ENCODE measurements at places on chromosomes 1 and 21. TPM values are rescaled to one million over a fixed set of nuclear protein-coding genes. Genes with fewer than 3 reads are reported as not detected.

RCAN3 gene
- total RNA-seq: 14.9 TPM

FCRL5 gene
- total RNA-seq: not detected

ASCL5 gene
- not detected for total RNA-seq

FMO5 gene
- 0.71 TPM for total RNA-seq

BEND5 gene
- total RNA-seq: not detected

CTTNBP2NL gene
- 13.0 TPM for total RNA-seq

ANGPTL3 gene
- not detected for total RNA-seq

FALEC gene
- 0.86 TPM for total RNA-seq

ARHGEF16 gene
- total RNA-seq: not detected

OR2L3 gene
- total RNA-seq: not detected

CACNA1S gene
- total RNA-seq: not detected

PLEKHA6 gene
- 3.9 TPM for total RNA-seq

C8A gene
- total RNA-seq: not detected

SELE gene
- not detected for total RNA-seq

MAD2L2 gene
- 130 TPM for total RNA-seq

KISS1 gene
- total RNA-seq: not detected

PADI3 gene
- total RNA-seq: not detected

KRTAP13-2 gene
- total RNA-seq: not detected

CYP4A22 gene
- not detected for total RNA-seq

SELENBP1 gene
- total RNA-seq: 49.6 TPM

FAM151A gene
- not detected for total RNA-seq

ORC1 gene
- 5.8 TPM for total RNA-seq

TOR1AIP2 gene
- 77.3 TPM for total RNA-seq

FCRL2 gene
- not detected for total RNA-seq

TMPRSS3 gene
- not detected for total RNA-seq

RGSL1 gene
- total RNA-seq: not detected

OR4F29 gene
- total RNA-seq: not detected

SLC44A5 gene
- total RNA-seq: not detected

SLC9C2 gene
- total RNA-seq: not detected

KDM1A gene
- 82.2 TPM for total RNA-seq

NAV1 gene
- total RNA-seq: 27.6 TPM

CFHR2 gene
- not detected for total RNA-seq

ZYG11A gene
- 0.86 TPM for total RNA-seq

CLEC20A gene
- 1.4 TPM for total RNA-seq

SLAMF1 gene
- total RNA-seq: not detected

CFHR5 gene
- total RNA-seq: not detected

ZNF695 gene
- 1.2 TPM for total RNA-seq

VASH2 gene
- under 0.01 TPM for total RNA-seq

ZNHIT6 gene
- total RNA-seq: 8.9 TPM

NEGR1 gene
- 4.0 TPM for total RNA-seq

DIO1 gene
- total RNA-seq: not detected

Measured in myometrial cell (primary cell).